ENCODE measurements at places on chromosomes 6 and 20.

DNA sequence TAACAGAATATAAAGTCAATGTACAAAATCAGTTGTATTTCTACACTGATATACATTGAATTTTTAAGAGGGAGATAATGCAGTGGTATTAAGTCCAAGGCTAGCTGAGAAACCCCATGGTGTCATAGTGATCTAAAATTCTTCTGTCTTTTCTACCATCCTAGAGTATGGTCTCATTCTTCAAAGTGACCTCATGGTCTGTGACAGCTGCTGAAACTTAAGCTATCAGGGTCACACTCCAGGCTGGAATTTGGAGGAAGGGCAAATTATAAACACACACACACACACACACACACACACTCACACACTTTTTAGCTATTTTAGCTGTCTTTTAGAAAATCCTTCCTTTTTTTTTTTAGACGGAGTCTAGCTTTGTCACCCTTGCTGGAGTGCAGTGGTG, 47.3 kb upstream of the DYNLRB1 start:
- DNase-seq, result no peak

GRCh38 chr6:124987291-124987690, 25.1 kb downstream of the RNF217 start:
- DNase-seq, result no peak

GRCh38 chr6:67775333-67775732, 859.7 kb upstream of the ADGRB3 start:
- no peak for DNase-seq

DNA sequence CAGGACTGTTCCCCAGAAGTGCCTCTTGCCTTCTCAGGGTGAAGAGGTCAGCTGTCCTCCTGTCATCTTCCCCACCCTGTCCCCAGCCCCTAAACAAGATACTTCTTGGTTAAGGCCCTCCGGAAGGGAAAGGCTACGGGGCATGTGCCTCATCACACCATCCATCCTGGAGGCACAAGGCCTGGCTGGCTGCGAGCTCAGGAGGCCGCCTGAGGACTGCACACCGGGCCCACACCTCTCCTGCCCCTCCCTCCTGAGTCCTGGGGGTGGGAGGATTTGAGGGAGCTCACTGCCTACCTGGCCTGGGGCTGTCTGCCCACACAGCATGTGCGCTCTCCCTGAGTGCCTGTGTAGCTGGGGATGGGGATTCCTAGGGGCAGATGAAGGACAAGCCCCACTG, 9.8 kb downstream of the PI16 start:
- no peak for DNase-seq

DNA sequence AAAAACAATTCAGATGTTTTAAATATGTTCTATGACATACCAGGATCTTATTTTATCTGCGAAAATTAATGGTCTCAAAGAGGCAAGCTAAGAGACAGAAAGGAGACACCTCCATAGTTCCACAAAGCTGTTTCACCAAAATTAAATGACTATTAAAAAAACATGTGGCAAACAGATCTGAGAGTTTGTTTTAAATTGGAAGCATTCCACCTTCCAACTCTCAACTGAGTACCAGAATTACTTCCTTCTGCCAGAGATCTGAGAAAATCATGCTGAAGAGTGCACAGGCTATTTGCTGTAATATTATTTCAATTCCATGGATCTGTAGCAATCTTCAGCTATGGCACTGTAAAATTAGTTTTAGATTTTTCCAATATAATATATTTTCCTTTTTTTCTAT, 669.5 kb upstream of the MARCKS start:
- DNase-seq, result no peak

GRCh38 chr6:151679081-151679480, 128.4 kb upstream of the ESR1 start:
- DNase-seq, result peak; percentile 31

DNA sequence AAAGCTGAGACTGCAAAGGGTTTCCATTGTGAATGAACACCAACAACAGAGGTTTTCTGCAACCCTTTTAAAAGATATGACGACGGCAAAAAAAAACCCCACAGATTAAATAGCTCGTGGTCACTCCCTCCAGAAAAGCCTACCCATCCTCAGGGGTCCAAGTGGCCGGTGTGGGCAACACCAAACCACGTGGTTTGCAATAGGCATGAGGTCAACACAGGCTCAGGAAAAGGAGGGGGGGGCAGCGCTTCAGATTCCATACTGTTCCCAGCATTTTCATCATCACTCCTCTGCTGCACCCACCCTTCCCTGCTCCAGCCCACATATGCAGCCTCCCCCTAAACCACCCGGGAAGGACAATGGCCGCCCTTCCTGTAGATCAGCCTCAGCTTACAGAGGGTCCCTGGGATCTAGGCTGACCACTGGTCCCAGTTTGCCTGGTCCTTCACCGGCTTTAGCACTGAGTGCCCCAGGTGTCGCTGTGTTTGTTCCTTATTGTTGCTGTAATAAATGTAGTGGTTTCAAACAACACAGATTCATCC, 122.8 kb upstream of the PHACTR3 start:
- DNase-seq, result no peak

All from stimulated activated CD4-positive, alpha-beta T cell treated with anti-CD3 and anti-CD28 coated beads, Interleukin-2, amount 100 ng/mL, for 24 hours (primary cell).